ENCODE measurements at places on chromosomes 11 and 22. TPM values are rescaled to one million over a fixed set of nuclear protein-coding genes. Genes with fewer than 3 reads are reported as not detected.

The MAPK11 gene
- 15.4 TPM for total RNA-seq

The LSP1 gene
- total RNA-seq: 47.4 TPM

The BARX2 gene
- total RNA-seq: 0.55 TPM

The SLC22A12 gene
- total RNA-seq: not detected

The SLC35F2 gene
- 8.0 TPM for total RNA-seq

GRCh38 chr22:40922484-40923303, 28.5 kb upstream of the RBX1 start:
- DNase-seq: no peak

- DNase-seq: no peak
Measured at GRCh38 chr11:47132490-47132889, 44.2 kb downstream of the ARFGAP2 start.

GRCh38 chr22:37498289-37498909, 12.2 kb upstream of the MFNG start:
- DNase-seq: no peak

DNA sequence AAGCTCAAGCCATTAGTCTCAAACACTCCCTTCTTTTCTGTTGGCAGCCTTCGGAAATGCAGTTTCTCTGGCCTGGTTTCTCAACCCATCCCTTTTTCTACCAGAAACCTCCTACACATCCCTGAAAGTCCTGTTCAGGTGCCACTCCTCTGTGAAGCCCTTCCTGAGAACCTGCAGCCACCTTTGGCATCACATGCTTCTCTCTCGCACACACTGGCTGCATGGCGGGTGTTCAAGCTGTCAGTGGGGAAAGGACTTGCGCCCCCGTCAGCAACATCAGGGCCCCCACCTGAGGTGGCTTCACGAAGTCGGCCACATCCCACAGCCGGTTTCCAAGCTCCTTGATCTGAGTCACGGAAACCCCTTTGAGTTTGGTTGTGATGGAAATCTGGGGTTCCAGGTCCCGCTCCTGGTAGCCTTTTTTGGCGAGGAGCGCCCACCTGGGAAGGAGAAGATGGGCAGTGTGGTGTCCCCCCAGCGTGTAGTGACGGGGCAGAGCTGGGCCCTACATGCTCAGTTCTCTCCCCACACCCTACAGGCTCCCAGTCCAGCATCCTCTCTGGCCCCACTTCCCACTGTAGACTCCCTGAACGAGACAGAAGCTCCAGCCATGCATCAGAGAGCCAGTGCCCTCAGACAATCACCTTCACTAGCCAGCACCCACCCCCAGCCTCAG, 1.7 kb upstream of the LRRC74B start:
- no peak for DNase-seq

DNA sequence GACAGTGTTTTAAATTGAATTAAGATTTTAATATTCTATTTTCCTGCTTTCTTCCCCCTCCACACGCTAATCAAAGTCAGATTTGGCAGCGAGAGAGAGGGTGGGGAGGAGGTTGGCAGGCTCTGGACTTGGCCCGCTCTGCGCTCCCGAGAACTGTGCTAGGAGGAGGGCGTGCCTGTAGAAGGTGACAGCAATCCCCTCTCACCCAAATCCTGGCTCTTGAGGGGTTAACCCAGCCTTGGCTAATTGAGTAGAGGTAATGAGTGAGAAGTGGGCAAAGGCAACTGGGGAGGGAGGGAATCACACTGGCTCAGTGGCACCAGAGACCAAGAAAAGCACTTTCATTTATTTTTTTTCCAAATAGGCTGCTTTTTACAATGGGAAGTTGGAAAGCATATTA, 42.2 kb downstream of the BUD13 start:
- no peak for DNase-seq

- no peak for DNase-seq
Measured at GRCh38 chr22:49551446-49551845, 276.2 kb downstream of the BRD1 start.

Measured in ureter (tissue), 1 donor.